ENCODE measurements at places on chromosomes 6 and 20.

- DNase-seq: no peak
Measured at GRCh38 chr20:19998990-19999705, 18.0 kb upstream of the NAA20 start.

DNA sequence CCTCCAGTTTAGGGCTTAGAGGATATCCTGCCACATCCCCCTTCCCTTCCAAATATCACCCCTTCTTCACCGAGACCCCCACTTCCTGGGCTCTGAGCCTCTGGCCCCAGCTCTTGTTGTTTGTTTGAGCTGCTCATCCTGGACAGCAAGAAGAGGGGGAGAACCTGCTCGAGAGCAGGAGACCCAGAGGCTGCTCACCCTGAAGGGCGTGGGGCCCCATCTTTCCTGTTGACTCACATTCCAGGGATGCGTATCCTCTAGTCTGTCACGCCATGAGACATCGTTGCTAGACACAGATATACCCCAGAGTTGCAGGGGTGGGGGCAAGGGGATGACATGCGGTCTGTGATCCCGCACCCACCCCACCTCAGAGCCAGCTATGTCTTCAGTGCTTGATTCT lies 5.7 kb upstream of the TNXB start:
- DNase-seq: no peak

GRCh38 chr6:122947355-122947754 lies 48.7 kb upstream of the CLVS2 start:
- no peak for DNase-seq

GRCh38 chr6:42525206-42525605 lies 38.6 kb upstream of the UBR2 start:
- DNase-seq: no peak

GRCh38 chr20:58664883-58665282 lies 13.8 kb downstream of the STX16 start:
- DNase-seq: no peak

DNA sequence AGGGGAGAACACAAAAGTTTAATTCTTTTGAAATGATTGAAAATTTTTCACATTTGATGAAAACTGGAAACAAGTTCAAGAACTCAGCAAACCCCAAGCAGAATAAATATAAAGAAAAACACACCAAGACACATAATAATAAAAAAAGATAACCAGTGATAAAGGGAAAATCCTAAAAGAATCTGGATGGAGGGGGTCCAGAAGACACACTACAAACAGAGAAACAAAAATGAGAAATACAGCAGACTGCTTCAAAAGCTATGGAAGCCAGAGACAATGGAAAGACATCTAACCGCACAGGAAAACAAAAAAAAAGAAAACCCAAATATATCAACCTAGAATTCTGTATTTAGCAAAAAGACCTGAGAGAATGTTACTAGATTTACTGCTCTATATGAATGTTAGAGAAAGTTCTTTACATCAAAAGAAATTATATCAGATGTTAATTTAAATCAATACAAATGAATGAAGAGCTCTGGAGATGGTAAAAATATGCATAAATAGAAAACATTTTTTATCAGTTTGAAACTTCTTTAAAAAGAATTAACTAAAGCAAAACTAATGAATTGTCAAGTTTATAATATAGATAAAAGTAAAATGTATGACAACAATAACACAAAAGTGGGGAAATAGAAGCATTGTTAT lies 310.7 kb upstream of the PREP start:
- DNase-seq: no peak

DNA sequence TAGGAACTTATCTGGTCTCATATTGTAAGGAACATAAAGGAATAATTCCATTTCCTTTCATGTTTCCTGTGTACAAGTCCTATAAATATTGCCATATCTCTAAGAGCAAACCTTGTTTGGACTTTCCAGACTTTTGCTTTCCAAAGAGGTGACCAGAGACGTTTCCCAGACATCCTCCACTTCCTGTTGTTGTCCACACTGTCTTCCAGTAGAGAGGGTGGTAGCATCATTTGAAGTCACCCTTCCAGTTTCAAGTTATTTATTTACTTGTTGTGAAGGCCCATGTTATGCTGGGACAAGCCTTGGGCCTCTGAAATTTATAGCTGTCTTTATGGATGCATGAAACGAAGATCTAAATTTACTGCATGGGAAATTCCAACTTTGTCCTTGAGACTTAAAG lies 10.6 kb upstream of the TGM3 start:
- DNase-seq: no peak

- DNase-seq: no peak
Measured at GRCh38 chr6:63904650-63905248, 269.1 kb downstream of the PHF3 start.

DNA sequence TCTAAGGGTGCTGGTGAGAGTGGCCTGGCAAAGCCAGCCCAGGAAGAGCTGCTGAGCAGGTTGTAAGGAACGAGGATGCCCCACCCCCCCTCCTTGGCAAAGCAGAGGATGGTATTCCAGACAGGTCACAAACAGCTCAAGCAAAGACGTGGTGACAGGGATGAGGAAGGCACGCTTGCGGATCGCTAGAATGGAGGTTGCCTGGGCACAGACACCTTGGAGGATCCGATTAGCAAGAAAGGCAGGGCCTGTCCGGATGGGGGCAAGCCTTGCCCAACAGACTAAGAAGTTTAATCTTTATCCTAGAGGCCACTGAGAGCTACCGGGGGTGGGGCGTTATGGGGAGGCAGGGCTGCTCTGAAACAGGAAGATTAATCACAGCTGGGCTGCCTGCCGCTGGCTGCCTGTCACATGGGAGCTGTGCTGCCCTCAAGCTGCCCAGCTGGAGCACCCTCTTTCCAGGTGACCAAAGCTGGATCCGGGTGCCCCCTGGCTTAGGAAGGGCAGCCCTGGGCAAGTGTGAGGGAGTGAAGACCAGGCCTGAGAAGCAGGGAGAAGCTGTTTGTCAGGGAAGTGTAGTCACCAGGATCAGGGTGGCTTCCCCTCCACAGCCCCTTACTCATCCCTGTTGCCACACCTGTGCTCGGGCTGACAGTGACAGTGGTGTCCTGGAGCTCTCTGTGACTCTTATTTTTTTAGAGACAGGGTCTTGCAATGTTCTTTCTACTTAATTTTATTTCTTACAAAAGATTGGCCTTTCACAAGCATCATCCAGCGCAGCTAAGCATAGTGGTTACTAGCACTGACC lies 9.1 kb upstream of the MAPK13 start:
- no peak for DNase-seq

GRCh38 chr20:61524951-61525666 lies 273.0 kb downstream of the CDH4 start:
- DNase-seq: no peak

DNA sequence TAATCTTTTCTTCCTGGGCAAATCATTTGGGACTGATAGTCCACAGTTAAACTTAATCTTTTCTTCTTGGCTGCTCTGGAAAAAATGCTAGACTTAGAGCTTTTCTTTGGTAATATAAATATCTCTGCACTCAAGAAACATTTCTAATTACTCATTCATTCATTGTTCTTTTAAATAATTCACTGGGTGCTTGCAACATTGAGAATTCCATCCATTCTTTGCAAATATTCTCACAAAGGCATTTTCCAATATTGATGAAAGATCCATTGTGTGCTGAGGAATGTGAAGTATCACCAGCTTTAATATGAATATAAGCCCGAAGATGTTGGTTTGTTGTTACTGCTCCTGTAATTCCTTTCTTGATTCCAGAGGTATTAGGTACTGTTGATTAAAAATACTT lies 38.4 kb downstream of the AKAP7 start:
- no peak for DNase-seq

GRCh38 chr6:6758915-6759654 lies 170.6 kb downstream of the LY86 start:
- no peak for DNase-seq

- DNase-seq: no peak
Measured at GRCh38 chr6:107132330-107132954, 17.1 kb upstream of the BEND3 start.

All from central memory CD4-positive, alpha-beta T cell (primary cell).